ENCODE measurements at places on chromosomes 2 and 18.

- no peak for DNase-seq
Observed at GRCh38 chr2:160670618-160671017, 177.0 kb upstream of the RBMS1 start.

GRCh38 chr2:224440988-224441387, 39.1 kb upstream of the FAM124B start:
- no peak for DNase-seq

DNA sequence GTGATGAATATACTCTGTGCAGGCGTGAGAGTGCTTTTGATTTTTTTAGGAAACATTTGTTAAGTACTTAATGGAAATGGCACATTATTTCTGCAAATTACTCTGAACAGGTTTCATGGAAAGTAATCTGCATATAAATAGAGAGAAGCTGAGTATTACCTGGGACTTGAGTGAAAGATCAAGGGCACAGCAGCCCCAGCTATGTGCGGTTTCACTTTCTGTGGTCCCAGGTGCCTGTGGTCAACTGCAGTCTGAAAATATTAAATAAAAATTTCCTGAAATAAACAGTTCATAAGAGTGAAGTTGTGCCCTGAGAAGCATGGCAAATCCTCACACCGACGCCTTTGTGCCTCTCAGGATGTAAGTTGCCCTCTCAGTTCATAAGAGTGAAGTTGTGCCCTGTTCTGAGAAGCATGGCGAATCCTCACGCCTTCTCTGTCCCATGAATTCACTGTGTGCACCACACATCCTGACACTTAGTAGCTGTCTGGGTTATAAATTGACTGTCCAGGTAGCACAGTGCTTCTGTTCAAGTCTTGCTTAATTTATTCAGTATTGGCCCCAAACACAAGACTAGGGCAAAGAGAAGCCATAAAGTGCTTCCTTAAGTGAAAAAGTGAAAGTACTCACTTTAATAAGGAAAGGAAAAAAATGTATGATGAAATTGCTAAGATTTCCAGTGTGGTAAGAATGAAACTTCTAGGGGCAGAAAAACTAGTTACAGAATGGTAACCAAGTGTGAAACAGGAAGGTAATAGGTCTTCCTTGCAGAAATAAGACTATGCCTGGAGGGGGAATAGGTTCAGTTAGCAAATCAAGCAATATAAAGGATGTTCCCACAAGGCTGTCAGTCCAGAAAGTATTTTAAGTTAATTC, 4.3 kb upstream of the SNTG2 start:
- DNase-seq: no peak

DNA sequence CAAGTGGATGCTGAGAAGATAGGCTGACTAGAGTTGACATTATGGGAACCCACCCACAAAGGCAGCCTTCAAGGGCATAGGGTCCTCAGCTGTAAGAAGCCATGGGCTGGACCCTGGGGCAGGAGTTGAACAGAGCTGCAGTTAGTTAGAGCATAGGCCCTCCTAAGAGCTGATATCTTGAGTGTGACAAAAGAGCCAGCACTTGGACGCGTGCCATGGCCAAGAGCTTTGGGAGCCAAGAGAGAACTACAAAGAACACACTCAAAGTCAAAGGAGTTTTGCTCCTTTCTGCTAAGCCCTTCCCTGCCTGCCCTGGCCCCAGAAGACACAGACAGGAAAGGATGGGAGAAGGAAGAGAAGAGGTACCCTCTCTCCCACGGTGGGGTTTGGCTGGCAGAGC, 29.9 kb upstream of the AGAP1 start:
- no peak for DNase-seq

GRCh38 chr2:233846387-233847247, 7.7 kb downstream of the HJURP start:
- no peak for DNase-seq

GRCh38 chr2:38173683-38174082, 97.7 kb upstream of the CYP1B1 start:
- DNase-seq: no peak

DNA sequence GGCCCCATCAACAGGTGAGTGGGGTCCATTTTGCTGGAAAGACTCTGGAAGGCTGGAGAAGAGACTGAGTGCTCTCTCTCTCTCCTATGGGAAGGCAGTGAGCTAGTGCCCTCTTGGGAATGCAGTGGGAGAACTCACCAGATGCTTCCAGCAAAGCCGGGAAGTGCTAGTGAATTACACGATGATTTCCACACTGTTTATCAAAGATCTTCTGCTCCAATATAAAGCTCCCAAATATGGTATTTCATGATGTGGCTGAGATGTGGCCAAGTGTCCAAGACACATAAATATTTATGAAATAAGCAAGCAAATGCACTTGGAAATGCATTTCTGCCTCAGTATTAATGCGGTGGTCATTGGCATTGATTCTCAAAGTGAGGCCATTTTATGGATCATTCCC, 135.9 kb downstream of the VAPA start:
- DNase-seq: no peak

GRCh38 chr2:128390991-128391630, 72.4 kb upstream of the HS6ST1 start:
- no peak for DNase-seq

- no peak for DNase-seq
Observed at GRCh38 chr2:220446106-220446712, 818.8 kb downstream of the SLC4A3 start.

DNA sequence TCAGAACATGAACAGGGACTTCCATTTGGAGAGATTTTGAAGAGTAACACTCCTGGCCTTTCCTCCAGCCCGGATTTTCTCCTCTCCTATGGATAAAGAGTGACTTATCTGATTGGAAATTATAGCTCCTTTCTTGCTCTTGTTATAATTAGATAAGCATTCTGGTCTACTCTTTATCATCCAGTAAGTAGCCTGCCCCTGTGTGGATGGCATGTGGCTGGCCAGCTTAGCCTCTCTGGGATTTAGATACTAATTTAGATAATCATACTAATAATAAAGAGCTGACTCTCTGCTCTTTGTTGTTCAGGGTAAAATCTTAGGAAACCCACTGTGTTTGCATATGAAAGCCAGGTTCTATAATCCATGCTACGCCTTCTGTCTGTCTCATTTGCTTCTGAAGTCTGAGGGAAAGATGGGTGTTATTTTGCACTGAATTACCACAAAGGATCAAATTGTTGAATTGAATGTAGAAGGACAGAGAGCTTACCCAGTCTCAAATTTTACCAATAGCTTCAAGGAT, 438.8 kb downstream of the SPAG16 start:
- no peak for DNase-seq

DNA sequence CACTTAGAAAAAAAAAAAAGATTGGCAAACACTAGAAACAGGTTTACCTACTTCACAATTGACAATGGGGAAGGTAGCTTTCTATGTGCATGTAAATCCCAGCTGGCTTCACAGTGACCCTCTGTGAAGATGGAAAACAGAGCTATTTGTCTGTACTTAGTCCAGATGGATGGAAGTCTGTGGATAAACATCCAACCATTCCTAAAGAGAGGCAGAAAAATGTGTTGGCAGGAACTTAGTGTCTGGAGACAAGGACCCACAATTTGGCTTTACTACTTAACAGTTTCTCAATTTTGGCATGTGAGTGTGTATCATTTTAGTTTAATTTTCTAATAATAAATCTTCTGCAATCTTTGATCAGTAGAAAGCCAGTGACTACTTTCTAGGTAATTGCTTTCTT, 154.4 kb downstream of the RAD51AP2 start:
- DNase-seq: no peak

DNA sequence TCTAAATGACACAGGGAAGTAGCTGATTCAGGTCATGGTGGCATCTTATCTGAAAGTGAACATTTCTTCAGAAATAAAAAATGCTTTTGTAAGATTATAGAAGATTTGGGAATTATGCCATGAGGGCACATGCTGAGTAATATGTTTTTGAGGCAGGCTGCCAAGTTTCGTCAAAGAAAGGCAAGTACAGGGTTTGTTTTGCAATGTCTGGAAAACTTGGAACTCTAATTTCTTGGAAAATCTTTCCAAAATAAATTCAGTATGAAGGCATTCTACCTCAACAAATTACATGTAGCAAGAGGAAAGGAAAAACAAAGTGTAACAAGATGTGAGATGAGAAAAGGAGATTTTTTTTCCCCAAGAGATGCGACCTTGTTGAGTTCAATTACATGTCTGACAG, 167.7 kb downstream of the PLCL1 start:
- peak; percentile 87 for DNase-seq
